ENCODE measurements at places on chromosomes 2 and 18. TPM values are rescaled to one million over a fixed set of nuclear protein-coding genes. Genes with fewer than 3 reads are reported as not detected.

DNA sequence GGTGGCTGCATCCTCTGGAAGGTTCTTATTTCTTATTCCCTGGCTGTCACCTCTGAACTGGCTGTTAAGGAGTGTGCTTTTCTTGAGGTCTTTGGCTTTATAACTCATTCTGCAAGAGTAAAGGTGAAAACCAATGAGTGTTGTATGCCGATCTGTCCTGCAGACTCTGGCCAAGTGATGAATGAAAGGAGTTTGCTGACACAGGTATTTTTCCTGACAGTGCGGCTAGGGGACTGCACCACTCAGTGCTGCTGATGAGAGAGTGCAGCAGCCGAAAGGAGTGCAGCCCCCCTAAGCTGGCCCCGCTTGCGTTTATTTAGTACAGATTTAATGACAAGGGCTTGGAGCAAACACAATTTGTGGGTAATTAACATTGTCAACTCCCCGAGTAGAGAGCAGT, 41.8 kb downstream of the RAB6D start:
- DNase-seq: no peak

The ECEL1 gene
- total RNA-seq: not detected

The TMEM18 gene
- 32.6 TPM for total RNA-seq

- DNase-seq: no peak
These were observed 215.8 kb downstream of the FSIP2 start for GRCh38 chr2:185954389-185954788.

DNA sequence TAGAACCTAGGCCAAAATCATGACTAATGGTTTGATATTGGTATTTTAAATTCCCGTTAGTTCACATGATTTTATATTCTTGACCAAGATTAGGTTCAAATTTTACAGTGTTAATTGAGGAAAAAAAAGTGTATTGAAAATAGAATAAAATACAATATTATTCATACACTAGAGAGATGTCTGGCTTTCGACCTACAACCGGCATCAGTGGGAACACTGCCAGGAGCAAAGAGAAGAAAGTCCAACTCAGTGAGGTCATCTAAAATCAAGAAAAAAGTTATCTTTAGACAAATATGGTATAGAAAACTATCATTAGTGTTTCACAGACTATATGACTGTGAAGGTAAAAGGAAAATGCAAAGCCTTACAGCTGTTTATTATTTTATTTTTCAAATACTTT, 81.5 kb downstream of the PIGN start:
- DNase-seq: no peak

DNA sequence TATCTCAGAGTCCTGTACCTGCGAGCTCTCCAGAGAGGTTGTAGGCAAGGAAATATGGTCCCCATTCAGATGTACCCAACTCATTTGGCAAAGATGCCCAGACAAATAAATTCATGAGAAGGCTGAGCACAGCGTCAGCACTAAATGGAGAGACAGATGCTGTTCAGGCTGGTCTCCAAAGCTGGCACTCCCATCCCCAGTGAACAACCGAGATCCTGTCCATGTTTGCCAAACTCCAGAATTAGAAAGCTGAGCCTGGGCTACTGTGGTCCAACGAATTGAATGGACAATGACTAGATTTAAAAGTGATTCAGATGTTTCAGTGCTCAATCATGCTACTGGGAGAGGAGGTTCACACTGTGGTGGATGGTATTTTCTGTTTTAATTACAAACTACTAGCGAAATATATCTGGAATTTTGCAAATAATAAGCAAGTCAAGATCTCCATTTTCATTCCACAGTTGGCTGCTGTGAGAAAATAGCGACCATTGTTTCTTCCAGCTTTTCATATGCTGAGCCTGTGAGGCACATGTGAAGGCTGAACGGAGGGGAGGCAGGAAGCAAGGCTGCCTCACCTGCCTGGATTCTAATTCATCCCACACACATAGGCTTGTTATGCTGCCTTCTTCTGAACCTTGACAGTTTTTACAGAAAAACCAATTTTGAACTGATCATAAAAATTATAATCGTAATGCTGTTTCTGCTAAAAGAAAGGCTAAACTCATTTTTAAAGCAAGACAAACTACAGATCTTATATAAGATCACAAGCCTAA, 22.6 kb upstream of the DAPL1 start:
- DNase-seq: no peak

DNA sequence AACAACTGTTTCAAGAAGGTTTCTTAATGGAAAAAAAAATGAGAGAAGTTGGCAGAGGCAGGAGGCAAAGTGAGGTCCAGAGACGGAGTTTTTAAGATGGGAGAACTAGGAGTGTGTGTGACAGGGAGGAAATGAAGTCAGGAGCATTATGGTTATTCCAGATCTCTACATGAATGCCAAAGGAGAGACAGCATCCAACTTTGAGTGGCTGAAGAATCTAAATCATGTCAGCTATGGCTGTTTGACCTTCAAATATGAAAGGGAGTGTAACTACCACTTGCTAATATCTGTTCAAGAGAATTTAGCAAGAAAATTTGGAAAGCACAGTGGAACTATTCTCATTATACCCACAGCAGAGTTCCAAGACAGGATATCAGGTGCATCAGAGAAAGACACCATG, 81.2 kb upstream of the CCBE1 start:
- DNase-seq: no peak

The SPEG gene
- 32.9 TPM for total RNA-seq

DNA sequence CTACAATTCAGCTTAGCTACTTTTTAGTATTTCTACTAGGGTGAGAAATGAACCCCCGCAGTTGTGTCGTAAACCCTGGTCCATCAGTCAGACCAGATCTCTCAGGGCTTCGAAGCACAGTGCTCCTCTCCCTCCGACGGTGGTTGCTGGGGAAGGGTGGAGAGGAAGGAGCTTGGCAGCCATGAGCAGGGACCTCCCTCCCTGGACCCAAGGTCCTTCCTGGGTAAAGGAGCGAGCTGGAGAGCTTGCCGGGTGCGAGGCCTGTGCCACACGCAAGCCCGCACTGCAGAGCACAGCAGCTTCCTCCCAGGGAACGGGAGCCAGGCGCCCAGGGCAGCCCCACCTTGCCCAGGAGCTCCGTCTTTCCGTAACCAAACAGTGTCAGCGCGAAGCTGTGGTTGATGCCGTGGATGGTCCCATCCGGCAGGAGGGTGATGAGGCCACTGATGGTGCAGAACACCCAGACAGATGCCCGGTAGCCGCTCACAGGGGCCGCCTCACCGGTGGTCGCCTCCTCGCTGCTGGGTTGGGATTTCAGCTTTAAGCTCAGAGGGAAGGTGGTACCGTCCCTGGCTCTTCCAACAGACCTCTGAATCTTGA, 12.5 kb downstream of the PASK start:
- DNase-seq: no peak

GRCh38 chr18:51185075-51185474, 12.4 kb downstream of the MEX3C start:
- DNase-seq: no peak

- no peak for DNase-seq
These were observed 260.5 kb downstream of the CALCRL start for GRCh38 chr2:187187519-187187918.

DNA sequence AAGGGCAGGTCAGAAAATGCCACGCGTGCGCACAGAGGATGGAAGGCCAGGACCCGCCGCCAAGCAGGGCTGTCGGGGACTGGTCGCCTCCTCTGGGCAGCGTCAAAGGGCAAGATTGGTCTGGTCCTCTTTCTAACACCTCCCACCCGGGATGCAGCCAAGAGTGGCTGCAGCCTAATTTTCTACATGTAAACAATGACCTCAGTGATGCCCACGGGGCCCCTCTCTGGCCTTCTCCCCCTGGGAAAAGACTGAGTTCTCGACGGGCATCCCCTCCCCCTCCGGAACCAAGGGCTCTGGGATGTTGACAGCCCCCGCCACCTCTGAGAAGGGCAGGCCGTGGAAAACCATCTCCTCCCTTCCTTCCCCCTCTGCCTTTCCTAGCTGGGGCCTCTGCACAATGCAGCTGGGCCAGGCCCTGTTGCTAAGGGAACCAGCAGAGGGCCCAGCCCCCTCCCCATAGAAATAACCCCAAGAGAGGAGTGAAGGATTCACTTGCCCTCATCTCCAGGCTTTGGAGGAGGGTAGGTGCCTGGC, 80.0 kb upstream of the ZNF532 start:
- no peak for DNase-seq

GRCh38 chr2:18860179-18860578, 270.8 kb upstream of the NT5C1B start:
- no peak for DNase-seq

DNA sequence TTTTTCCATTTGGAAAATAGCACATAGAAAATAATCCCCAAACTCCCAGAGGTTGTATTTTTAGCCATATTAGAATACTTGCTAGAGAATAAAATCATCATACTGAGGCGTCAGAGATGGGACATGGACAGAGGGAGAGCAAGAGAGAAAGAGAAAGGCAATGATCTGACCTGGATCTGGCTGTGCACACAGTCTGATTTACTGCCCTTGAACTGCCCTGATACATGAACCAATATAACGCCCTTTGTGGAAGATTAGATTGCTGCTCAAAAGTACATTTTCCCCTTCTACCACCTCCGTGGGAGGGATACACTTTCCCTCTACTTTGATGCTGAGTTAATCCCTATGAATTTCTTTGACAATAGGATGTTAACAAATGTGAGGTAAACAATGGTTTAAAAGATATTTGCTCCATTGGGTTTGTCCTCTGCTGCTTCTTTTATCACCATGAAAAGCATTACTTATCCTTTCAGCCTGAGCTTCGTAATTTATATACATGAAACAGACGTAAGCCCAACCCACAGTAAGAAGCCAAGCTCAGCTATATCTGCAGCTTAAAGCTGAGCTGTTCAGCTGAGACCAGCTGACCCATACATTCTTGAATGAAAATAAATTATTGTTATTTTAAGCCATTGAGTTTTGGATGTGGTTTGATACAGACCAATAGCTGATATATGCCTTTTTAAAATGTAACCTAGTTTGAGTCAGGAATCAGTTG, 1664.6 kb upstream of the CELF4 start:
- no peak for DNase-seq

The CYP26B1 gene
- 0.02 TPM for total RNA-seq

DNA sequence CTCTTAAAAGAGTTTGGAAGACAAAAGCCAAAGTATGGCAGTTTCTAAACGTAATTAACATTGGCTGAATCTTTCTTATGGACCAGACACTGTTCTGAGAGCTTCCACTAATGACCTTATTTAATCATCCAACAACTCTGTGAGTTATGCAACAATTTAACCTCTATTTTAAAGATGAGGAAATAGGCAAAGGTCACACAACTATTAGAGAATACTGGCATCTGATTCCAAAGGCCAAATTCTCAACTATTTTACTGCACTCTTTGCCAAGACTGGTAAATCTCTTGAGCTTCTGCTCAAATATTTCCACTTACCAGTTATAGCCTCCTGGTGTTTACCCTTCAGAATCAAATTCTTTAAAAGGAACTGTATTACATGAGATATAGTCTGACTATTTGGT, 42.1 kb upstream of the ERMN start:
- DNase-seq: no peak

GRCh38 chr18:23171581-23172156, 36.4 kb downstream of the CABLES1 start:
- DNase-seq: no peak

DNA sequence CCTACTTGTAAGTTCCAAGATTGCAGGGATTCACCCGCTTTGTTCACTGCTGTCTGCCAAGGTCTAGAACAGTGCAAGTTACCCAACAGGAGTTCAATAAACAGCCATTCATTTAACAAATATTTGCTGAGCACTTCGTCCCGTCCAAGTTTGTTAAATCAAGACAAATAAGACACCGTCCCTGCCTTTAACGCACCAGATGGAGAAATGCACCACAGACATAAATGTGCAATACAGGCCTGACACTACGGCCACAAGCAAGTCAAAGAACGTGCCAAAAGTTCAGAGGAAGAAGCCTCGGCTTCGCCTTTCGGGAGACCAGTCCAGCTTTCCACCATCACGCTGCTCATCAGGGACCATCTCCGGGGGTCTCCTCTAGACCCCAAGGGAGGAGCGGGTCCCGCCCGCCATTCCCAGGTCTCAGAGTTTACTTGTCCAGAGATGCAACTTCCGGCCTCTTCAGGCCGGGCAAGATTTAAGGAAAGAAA, 429 bp downstream of the C2orf76 start:
- DNase-seq: no peak

The CRACDL gene
- total RNA-seq: 0.79 TPM

The RIF1 gene
- total RNA-seq: 48.6 TPM

GRCh38 chr2:201852462-201852861, 46.1 kb downstream of the CDK15 start:
- no peak for DNase-seq

DNA sequence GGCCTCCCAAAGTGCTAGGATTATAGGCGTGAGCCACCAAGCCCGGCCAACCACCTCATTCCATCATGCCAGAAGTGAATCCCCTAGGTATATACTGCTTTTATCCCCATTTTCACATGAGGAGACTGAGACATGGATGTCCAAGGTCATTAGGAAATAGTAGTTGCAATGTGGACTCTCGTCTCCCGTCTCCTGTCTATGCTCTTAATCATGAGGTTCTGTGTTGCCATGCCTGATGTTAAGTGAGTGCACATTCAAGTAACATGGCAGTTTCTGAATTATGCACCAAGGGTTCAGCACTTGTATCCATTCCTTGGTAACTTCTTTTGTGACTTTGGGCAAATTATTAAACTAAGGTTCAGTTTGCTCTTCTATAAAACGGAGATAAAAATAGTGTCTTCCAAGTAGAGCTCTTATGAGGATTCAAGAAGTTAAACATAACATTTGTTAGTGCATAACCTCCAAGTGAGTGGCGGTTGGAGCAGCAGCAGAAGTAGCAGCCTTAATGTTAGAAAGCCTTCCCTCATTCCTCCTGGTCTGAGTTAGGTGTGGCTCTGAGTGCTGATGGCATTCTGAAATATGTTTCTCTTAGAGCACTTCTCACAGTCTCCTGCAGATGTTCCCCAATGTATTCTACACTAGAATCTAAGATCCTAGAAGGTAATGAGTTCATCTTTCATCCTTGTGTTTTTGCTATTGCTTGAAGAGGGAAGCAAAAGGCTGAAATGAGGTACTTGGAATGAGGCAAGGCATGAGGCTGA, 21.9 kb downstream of the SOCS6 start:
- DNase-seq: no peak

DNA sequence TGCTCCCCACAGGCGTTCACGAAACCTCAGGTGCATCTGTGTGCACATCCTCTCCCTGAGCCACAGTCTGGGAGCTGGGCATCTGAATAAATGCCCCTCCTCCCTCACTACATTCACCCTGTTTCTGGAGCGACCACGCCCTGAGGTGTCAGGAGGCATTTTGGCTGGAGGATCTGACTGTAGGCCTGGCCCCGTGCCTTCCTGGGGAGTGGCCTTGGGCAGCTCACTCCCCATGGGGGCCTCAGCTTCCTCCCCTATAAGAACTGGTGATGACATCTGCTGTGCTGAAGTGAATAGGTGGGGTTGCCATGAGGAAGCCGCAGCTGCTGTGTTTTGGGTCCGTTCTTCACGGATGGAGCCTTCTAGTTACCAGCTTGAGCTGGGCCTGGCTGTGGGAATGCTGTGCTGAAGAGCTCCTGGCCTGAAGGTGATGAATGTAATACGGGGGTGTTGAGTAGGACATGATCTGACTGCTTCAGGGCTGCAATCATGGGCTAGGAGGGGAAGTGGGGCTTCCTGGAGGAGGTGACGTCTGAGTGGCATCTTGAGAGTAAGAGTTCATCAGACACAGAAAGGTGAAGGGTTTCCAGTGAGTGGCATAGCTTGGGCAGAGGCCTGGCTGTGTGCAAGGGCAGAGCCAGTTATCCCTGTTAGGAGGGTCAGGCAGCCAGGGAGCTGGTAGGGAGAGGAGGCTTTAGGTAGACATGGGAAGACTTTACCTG, 58.2 kb downstream of the GLI2 start:
- DNase-seq: peak; percentile 79

The GNAL gene
- total RNA-seq: 3.5 TPM

The CCBE1 gene
- 6.5 TPM for total RNA-seq

Data from A172 (cell line).